ENCODE measurements at places on chromosomes 5 and 9.

- DNase-seq = no peak
Observed at GRCh38 chr9:89484475-89485404, 13.2 kb downstream of the SEMA4D start.

GRCh38 chr5:136054142-136055019 lies 25.6 kb downstream of the TGFBI start:
- no peak for DNase-seq

DNA sequence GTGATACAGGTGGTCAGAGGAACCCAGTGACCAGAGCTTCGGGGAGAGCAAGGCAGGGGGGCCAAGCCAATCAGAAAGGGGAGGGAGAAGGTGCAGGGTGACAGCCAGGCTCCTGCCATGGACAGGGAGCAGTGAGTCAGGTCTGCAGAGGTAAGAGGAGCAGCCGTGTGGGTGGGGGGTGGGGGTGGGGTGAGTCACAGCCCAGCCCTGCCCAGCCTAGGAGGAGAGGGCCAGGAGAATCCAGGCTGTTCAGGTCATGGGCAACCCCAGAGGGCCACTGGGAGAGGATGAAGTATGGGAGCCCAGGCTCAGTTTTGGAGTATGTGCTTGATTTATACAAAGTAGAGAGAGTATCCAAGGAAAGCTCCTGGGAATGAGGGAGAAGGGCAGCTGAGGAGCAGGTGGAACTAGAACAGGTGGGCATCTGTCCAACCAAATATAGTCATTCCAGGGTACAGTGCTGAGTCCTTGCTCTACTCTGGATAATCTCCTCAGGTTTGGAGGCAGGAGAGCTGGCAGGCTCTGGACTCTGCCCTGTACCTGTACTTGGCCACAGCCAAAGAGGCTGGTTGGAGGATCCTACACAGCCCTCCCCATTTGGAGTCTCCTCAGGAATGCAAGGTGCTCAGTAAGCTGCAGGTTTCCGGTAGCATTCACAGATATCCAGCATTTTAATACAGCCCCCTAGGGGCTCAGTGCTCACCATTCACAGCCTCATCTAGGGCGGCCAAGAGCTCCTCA lies 1.6 kb downstream of the HBEGF start:
- DNase-seq = peak; percentile 28

GRCh38 chr5:16152601-16153568 lies 26.7 kb downstream of the MARCHF11 start:
- no peak for DNase-seq

GRCh38 chr5:123036391-123037103 lies at the start of gene PPIC:
PPIC (minus strand) TSS chr5:123036725; CDS start chr5:123036625, 100 bp downstream.
- DNase-seq = peak; percentile 79

DNA sequence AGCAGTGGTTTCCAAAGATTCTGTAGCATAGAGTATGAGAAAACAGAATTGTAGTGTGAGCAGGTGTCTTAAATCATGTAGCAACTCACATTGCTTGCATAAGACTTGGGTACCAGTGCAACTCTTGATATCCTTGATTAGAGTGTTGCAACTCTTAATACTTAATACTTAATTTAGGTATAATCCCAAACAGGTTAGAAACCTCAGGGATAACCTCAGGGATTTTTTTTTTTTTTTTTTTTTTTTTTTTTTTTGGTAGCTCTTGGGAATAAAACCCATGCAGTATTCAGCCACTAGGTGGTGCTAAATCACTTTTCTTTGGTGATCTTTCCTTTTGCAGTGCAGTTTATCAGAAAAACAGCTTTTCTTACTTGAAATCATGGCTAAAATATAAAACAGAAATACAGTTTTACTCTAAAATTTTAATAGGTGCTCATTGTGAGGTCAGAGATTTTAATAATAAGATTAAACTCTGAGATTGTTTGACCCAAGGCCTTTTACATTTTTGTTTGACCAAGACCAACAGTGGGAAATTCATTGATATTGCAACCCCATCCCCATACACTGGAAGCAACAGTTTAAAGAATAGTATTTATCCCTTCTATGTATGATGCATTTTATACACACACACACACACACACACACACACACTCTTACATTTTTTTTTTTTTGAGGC lies 55.3 kb downstream of the ERAP1 start:
- peak; percentile 66 for DNase-seq

- no peak for DNase-seq
Observed at GRCh38 chr5:149007174-149007573, 55.7 kb downstream of the SH3TC2 start.

DNA sequence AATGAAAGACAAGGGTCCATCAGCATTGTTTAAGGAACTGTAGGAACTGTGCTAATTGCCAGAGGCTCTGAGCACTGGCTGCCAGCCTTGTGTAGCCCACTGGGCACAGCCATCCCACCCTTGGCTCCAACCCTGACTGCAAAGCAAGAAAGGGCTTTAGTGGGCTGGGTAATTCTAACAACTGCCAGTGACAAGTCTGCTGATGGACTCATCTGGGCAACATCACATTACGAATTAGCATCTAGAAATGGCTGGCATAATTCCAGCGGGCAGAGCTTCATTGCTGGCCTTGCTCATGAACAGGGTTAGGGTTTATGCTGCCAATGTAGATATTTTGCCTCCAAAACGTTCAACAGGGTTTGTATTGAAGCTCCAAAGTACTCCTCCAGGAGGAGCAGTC lies 326.9 kb downstream of the ARHGEF28 start:
- no peak for DNase-seq

DNA sequence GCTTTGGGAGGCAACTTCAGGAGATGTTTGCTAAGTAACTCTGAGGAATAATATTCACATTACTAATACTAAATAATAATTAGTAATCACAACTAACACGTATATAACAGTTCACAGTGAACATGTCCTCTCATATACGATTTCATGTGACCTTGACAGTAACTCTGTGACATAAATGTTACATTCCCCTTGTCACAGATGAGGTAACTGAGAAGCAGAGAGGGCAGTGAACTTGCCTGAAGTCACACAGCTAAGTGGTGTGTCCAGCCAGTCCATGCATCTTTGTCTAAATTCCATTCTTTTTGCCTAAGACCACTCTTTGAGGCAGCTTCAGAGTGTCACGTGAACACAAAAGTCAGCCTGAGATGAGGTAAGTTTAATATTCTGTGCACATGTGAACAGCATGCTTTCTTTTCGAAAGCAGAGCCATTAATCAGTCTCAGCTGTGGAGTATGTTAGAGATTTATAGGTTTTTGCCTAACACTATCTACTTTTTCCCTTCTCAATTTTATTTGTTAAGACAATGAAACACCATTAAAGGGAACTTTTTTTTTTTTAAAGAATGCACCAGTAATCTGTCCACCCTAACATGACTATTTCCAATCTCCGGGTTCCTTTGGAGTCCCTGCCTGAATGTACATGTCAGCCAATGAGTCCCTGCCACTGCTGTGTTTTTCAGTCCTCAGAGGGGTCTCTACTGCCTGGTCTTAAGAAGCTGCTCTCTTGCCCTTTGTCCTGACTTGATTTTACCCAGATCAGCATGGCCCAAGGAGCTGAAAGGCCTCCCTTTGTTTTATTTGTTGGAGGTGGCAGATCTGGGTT lies 43.5 kb downstream of the SH3PXD2B start:
- no peak for DNase-seq

GRCh38 chr9:21251190-21251589 lies 11.4 kb upstream of the IFNA14 start:
- no peak for DNase-seq

- no peak for DNase-seq
Observed at GRCh38 chr9:38227656-38228055, 158.6 kb upstream of the SHB start.

DNA sequence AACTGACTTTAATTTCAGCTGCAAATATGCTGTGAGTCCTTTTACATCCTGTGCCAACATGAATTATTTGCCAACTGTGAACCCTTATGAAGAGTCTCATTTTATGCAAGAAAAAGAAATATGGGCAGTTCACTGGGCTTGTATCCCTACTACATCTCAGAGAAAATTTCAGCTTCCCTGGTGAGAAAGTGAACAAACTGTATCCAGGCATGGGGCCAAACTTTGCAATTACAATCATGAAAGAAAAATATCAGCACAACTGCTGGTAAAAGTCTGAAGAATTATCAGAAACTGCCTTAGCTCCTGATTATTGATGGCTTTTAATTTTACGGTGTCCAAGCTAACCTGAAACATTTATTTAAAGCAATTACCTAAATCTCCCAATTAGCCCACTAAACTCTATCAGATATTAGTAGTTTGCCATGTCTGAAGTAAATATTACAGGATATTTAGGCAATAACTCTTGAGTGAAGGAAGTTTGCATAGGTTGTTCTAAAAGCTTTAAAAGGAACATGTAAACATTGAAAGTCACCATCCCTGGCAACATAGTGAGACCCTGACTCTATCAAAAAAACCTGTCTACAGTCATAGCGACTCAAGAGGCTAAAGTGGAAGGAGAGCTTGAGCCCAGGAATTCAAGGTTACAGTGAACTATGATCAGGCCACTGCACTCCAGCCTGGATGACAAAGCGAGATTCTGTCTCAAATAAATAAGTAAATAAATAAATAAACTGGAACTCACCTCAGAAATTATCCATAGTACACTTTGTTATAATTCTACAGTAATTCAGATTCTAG lies 83.9 kb upstream of the HCN1 start:
- DNase-seq = no peak

DNA sequence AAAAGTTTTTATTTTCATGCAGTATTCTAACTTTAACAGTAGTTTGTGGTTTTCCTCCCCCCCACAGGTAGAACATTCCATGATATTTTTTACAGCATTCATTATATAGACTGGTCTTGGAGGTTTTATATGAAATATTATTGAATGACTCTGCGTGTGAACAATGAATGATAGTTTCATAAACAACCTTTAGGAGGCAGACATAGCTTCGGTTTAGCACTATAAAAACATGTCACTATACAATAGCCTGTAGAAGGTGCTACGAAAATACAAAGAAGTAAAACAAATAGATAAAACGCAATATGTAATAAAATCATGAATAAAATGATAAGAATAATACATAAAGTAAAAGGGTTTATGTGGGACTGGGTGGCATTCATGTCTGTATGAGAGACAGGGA lies 8.5 kb downstream of the KLF4 start:
- DNase-seq = peak; percentile 50

DNA sequence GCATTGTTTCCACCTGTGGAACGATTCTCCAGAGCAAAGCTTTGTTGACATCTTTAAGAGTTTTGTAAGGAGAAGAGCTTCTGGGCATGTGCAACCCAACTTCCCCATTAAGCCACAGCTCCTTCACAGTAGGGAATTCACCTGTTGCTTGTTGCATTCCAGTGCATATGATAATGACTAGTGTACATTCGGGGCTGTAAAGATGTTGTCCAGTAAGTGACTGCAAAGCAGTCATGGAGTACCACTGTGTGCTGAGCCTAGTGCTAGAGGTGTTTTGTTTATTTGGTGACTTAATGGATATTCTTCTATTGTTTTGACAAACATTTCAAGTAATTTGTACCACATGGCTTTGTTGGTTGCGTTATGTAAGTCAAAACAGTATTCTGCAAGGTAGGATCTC lies 12.8 kb downstream of the UGCG start:
- DNase-seq = no peak

DNA sequence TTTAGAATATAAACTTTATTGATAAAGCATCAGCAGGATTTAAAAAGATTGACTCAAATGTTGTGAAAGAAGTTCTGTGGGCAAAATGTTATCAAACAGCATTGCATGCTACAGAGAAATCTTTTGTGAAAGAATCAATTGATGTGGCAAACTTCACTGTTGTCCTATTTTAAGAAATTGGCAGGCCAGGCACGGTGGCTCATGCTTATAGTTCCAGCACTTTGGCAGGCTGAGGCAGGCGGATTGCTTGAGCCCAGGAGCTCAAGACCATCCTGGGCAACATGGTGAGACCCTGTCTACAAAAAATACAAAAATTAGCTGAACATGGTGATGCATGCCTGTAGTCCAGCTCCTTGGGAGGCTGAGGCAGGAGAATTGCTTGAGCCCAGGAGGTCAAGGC lies 17.4 kb downstream of the ZBTB43 start:
- no peak for DNase-seq

GRCh38 chr5:116546033-116546742 lies 28.4 kb downstream of the SEMA6A start:
- no peak for DNase-seq

DNA sequence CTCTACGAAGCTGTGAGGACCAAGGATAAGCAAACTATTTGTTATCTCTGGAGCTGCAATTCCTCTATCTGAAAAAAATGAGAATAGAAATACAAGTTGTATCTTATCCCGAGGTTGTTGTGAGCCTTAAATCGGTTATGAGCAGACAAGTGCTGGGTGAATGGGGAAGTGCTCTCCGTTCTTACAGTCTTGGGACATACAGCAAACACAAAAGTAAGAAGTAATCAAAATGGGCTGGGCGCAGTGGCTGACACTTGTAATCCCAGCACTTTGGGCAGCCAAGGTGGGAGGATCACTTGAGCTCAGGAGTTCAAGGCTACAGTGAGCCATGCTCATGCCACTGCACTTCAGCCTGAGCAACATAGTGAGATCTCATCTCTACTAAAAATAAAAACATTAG lies 31.7 kb downstream of the ITK start:
- no peak for DNase-seq

- DNase-seq = no peak
Observed at GRCh38 chr5:85132269-85132668, 747.6 kb upstream of the EDIL3 start.

GRCh38 chr9:14245901-14246525 lies 67.9 kb downstream of the NFIB start:
- no peak for DNase-seq

- DNase-seq = no peak
Observed at GRCh38 chr5:55313870-55314617, 6.3 kb downstream of the MTREX start.

GRCh38 chr9:95381221-95381620 lies 63.7 kb upstream of the FANCC start:
- no peak for DNase-seq

- no peak for DNase-seq
Observed at GRCh38 chr5:150443242-150444075, 6.1 kb downstream of the RPS14 start.

DNA sequence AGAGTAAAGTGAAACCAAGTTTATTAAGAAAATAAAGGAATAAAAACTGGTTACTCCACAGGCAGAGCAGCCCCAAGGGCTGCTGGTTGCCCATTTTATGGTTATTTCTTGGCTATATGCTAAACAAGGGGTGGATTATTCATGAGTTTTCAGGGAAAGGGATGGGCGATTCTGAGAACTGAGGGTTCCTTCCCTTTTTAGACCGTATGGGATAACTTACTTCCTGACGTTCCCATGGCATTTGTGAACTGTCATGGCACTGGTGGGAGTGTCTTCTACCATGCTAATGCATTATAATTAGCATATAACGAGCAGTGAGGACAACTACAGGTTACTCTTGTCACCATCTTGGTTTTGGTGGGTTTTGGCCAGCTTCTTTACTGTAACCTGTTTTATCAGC lies 323.9 kb upstream of the PTGER4 start:
- DNase-seq = no peak

GRCh38 chr9:101323129-101323528 lies 61.7 kb downstream of the BAAT start:
- DNase-seq = no peak

GRCh38 chr5:103466495-103466894 lies 96.1 kb downstream of the NUDT12 start:
- no peak for DNase-seq
